ENCODE measurements at places on chromosomes 13 and 19.

DNA sequence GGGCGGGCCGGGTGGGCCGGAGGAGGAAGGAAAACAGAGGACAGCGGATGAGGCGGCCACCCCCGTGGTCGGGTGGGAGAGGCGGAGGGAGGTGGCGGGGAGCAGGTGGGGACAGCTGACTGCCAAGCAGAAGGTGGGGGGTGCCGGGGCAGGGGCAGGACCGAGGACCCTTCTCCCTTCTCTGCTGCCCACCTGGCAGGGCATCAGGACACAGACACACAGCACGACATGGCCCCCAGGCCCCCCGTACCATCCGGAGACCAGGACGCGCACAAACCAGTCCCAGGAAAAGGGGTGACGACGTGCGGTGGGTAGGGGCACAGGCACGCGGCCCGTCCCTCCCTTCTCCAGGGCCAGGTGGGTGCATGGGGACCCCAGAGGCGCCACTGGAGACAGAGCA lies 11.0 kb upstream of the CACTIN start:
- DNase-seq: no peak

- DNase-seq: peak; percentile 89
These were observed 13.2 kb upstream of the LHFPL6 start for GRCh38 chr13:39616087-39616694.

DNA sequence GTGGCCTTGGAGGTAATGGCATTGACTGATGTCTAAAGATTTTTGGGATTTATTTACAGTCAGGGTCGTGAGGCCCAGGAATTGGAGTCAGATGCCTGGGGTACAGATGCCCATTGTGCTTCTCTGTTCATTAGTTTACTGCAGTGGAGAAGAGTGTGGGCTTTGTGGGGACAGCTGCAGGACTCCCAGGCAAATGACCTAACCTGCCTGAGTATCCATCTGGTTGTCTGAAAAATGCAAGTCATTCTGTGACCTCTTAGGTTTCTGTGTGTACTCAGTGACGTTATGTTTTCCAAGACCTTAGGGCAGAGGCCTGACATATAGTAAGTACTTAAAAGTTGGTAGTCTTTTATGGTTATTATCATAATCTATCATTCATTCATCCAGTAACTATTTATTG lies 60.5 kb downstream of the SPATA13 start:
- DNase-seq: no peak

- DNase-seq: no peak
These were observed 3.1 kb downstream of the ADAMTS10 start for GRCh38 chr19:8607386-8607785.

DNA sequence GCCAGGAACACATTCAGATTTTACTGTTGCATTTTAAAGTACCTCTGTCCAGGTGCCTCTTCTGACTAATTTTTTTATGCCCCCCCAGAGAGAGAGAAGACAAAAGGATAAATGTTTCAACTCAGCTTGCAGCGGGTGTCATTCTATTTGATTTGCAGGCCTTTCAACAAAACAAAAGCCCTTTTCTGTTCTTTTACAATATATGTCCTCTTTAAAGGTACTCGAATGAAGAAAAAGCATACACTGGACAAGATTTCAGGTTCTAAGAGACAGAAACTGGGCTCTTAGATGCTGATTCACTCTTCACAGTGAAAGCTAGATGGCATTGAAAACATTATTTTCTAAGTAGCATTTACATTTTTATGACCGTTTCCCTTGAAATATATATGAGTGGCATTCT lies 2.9 kb upstream of the FRY start:
- DNase-seq: no peak

GRCh38 chr19:21256722-21257121 lies 72.5 kb downstream of the ZNF708 start:
- DNase-seq: peak; percentile 1
